Activated B cell treated with CpG ODN at 0.5 μM for 24 hours (primary cell): ENCODE measurements at places on chromosomes 16 and 17. TPM values are rescaled to one million over a fixed set of nuclear protein-coding genes. Genes with fewer than 3 reads are reported as not detected.

GRCh38 chr17:67421869-67422273 lies 44.8 kb downstream of the PITPNC1 start:
- no peak for DNase-seq

- no peak for DNase-seq
Measured at GRCh38 chr17:36999471-36999870, 50.7 kb downstream of the AATF start.

DNA sequence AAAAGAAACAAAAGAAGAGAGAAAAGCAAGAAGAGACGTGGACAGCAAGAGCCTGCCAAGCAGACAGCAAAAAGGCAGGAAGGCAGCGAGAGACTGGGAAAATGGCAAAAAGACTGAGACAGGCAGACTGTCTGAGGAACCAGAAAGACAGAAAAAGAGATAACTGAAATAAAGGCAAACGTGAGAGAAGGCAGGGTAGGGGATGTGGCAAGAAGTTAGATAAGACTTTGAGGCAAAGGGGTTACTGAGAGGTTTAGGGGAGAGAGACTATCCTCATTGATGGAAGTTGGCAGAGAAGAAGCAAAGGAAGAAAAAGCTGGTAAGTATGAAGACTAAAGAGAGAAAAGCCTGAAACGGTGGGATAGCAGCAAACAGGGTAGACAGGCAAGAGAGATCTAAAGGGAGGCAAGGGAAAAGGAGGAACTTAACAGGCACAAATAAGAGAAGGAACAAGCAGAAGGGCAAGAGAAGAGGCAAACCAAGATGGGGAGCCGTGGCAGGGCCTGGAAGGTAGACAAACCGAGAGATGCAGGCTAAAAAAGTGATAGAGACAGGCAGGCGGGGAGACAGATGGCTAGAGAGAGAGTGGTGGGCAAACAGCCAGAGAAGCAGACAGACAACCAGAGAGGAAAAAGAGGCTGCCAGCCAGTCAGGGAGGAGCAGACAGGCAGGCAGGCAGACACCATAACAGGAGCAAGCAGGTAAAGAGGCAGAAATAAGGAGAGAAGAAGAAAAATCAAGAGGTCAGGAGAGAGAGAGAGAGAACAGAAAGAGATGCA lies 7.1 kb upstream of the CHD3 start:
- no peak for DNase-seq

DNA sequence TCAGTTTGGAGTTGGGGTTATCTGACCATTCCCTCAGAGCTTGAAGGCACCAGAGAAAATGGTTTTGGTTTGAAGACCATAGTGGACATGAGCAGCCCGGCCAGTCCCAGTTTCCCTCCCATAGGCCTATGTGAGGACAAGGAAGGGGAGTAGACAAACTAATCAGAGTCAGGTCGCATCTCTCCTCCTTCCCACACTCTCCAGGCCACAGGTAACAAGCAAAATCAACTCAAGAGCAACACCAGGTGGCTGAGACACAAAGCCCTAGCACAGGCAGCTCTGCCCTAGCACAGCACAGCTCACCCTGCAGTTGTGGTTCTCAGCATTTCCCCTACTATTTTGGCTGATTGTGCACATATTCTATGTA lies 7.2 kb downstream of the SUPT4H1 start:
- DNase-seq = no peak

DNA sequence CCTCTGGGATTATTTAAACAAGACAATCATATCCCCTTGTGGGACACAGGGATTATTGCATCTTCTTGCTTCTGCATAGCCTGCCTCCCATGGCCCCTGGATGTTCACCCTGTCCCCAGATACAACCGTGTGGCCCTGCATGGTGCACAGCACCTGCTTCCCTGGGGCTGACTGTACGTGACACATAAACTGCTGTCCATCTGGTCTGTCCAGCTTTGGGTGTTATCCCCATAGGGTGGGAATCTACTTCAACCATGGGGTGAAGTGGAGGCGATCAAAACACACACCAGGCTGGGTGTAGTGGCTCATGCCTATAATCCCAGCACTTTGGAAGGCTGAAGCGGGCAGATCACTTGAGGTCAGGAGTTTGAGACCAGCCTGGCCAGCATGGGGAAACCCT lies 138.8 kb downstream of the XYLT1 start:
- no peak for DNase-seq

- no peak for DNase-seq
Measured at GRCh38 chr17:41415411-41415810, 9.0 kb downstream of the KRT37 start.

DNA sequence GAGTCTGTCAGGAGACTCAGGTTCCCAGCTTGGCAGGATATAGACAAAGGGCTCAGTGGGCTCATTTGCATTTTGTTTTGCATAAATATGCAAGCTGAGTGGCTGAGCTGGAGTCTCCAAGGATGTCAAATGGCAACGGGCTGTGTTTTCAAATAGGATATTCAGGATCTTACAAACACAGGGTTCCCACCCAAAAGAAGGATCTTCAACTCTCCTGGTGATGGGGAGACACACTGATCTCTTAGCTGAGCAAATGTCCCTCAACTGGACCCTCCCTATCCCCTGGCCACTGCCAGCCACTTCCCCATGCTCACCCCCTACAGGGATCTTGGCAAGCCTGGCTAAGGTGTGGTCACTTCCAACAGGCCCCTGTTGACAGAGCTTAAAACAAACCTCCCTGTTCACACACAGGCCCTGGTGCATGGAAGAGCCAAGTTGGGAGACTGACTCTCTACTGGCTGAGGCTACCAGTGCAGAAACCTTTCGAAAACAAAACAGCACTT lies 61.6 kb downstream of the SOX9 start:
- DNase-seq = no peak

Gene VMP1
- total RNA-seq = 158 and 176 TPM in 2 replicates

Gene KRT28
- total RNA-seq = not detected in 2 replicates

Gene OR4D1
- total RNA-seq = not detected in 2 replicates
